Hematopoietic multipotent progenitor cell treated with erythropoietin and hydrocortisone succinate and interleukin-3 and kit ligand, for 17 days (in vitro differentiated cells): ENCODE measurements at places on chromosomes 1 and 21.

- no peak for DNase-seq
Measured at GRCh38 chr1:59025898-59026426, 242.1 kb upstream of the JUN start.

DNA sequence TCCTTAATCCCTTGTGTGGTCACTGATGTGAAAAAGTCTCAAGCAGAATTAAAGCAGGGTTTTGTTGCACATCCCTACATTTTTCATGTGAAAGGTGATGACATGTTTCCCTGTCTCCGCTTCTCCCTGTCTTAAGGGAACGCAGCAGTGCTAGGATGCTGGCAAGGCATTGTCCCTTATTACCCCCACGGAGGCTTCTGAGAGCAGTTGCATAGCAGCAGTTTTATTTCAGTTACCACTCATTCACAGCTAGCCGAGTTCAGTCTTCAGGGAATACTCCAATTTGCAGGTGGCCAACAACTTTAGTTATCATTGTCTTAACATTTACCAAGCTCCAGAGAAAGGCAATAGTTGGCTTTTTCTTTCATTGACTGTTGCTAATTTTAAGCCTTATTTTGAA lies 89.1 kb downstream of the CLEC20A start:
- DNase-seq = no peak

GRCh38 chr1:15412843-15413242 lies 3.2 kb downstream of the EFHD2 start:
- no peak for DNase-seq

DNA sequence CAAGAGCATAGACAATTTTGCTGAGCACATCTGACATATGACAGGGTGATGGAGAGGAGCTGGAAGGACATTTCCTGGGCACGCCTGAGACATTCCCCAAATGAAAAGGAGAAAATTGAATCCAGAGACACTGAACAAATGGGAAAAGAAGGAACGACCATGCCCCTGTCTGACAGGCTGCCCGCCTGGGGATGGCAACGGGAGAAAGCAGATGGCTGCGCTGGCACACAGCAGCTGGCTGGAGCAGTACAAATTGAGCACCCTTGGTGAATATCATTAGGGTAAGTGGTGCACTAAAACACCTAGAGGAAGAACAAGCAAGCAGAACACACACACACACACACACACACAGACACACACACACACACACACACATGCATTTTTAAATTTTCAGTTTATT lies 174.3 kb upstream of the DUSP10 start:
- no peak for DNase-seq

DNA sequence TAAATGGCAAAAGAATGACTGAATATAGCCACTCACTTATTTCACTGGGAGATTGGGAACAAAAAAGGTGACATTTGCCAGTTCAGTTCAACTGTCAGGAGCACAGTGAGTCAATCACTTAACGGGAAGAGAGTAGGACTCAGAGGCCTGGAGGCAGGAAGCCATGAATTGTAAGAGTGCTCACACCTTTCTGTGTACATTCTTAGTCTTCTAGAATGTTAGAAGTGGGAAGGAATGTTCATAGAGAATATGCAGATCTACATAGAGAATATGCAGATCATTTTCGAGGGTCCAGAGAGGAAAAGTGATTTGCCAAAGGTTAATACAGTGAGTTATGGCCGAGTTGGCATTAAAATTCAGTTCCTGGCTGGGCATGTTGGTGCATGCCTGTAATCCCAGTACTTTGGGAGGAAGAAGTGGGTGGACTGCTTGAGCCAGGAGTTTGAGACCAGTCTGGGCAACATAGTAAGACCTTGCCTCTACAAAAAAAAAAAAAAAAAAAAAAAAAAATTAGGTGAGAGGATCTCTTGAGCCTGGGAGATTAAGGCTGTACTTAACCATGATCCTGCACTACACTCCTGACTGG lies 8.3 kb downstream of the IL20 start:
- DNase-seq = no peak

GRCh38 chr1:25338188-25338981 lies at the start of gene TMEM50A:
TMEM50A (plus strand) TSS chr1:25338334; CDS start chr1:25340487, 2,153 bp downstream.
- peak; percentile 91 for DNase-seq

DNA sequence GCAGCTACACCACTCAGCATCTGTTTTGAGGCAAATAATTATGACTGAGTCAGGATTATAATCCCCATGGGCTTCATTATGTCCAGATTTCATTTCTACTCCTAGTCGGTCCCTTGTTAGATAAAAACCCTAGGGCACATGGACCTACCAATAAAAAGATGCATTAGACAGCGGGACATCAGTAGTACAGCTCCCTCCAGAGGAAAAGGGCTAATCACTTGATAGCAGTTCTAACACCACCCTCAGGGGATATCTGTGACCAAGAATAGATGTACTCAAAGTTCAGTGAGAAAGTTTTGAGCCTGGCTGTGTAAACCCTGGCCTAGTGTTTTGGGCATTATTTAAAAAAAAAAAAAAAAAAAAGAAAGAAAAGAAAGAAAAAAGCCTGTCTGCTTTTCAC lies 10.0 kb downstream of the GJA8 start:
- DNase-seq = no peak

DNA sequence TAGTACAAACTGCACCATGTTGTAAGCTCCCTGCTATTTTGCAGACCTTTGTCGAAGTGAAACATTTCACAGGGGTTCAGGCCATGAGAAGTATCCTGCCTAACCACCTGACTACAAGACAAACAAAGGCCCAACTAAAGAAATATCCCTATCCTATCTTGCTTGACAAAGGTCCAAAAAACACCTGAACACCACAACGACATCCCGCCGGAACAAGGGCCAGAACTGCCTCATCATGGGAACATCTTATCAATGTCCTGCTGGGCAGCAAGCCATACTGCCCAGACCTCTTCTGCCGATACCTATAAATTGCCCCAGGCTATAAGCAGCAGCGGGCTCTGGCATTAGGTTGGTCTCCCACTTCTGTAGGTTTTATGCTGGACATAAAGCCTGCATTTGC lies 12.3 kb downstream of the MYSM1 start:
- DNase-seq = no peak

DNA sequence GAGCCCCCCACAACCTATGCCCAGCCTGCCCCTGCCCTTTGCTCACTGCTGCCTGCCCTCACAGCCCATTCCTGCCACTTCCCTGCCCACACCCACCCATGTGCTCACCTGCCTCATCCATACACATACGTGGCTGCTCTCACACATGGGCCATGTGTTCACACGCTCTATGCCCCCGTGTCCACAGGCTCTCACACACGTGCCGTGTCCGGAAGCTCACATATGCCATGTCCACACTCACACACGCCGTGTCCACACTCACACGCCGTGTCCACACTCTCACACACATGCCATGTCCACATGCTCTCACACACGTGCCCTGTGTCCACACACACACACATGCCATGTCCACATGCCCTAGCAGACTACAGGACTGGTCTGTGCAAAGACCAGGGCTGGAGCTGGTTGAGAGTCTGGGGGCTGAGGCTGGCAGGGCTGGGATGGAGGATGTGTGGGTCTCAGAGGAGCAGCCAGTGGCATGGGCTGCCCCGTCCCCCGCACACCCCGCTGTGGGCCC lies 583 bp upstream of the RNF223 start:
- DNase-seq = no peak
